NCI-H2081 treated with DMSO at 0.1 percent for 48 hours (cell line): ENCODE measurements at places on chromosomes 6 and 20.

- DNase-seq = no peak
These were observed 262.8 kb downstream of the TBC1D7 start for GRCh38 chr6:13065581-13065980.

- no peak for DNase-seq
These were observed 310.8 kb downstream of the QKI start for GRCh38 chr6:163725008-163725941.

GRCh38 chr6:3750317-3751076, 1.0 kb downstream of the PXDC1 start:
- no peak for DNase-seq

DNA sequence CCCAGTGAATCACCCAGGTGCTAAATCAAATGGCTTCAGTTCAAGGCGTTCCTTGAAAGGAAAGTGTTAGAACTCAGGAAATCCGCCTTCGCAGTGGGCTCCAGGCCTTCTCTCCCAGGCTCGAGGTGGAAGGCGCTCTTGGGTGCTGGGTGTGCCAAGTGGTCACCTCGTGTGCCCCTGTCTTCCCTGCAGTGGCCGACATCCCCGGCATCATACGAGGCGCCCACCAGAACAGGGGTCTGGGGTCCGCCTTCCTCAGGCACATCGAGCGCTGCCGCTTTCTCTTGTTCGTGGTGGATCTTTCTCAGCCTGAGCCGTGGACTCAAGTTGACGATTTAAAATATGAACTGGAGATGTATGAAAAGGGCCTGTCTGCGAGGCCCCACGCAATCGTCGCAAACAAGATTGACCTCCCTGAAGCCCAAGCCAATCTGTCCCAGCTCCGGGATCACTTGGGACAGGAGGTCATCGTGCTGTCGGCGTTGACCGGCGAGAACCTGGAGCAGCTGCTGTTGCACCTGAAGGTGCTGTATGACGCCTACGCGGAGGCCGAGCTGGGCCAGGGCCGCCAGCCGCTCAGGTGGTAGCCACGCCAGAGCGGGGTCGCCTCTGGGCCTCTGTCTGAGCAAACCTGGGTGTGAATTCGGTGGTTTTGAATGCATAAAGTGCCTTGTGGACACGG, 17.8 kb downstream of the MTG2 start:
- no peak for DNase-seq

- no peak for DNase-seq
These were observed 238.8 kb upstream of the NOX3 start for GRCh38 chr6:155694419-155694790.

GRCh38 chr6:16126056-16126455, 2.8 kb upstream of the MYLIP start:
- no peak for DNase-seq

DNA sequence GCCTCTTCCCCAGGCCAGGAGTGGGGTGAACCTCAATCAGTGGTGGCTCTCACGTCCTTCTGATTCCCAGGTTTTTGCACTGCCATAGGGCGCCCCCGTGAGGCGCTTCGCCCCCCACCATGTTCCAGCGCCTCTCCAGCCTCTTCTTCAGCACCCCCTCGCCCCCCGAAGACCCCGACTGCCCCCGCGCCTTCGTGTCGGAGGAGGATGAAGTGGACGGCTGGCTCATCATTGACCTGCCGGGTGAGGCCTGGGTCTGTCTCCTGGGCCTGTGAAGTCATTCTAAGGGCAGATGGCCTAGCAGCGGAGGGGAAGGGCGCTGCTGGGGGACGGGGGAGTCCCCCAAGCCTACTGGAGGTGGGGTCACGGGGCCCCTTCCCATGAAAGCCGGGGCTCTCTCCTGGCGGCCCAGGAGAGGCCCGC, 4.5 kb downstream of the TP53INP2 start:
- no peak for DNase-seq

DNA sequence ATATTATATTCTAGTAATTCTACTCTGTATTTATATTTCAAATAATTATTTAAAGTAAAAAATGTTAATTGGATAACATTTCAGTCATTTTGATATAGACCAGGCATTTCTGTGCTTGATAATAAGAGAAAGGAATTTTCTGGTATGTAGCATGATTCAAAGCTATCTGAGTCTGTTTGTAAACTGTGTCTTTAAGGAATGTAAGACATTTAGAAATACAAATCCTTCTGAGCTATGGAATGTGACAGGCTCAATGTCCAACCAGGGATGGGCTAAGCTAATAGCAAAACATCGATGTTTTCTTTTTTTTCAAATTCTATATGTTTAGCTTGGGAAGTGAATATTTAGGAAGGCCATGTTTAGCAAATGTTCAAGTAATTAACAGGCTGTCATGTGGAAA, 41.5 kb upstream of the FAM83B start:
- no peak for DNase-seq

DNA sequence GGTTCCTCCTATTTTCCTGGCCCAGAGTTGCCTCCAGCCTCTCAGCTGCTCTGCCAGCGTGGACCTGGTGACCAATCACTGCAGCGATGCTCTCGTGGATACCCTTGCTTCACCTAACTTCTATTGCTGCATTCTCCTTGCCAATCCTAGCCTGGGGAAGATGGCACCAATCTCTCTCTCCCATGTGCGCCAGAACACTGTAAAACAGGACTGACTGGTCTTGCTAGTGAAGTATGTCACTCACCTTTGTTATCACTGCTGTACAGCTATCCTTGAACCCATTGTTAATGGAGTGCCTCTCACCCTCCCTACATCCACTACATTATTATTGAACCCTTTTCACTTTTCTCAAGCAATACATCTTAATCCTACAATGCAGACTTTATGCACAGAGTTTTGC, 80.1 kb downstream of the LYRM4 start:
- no peak for DNase-seq

DNA sequence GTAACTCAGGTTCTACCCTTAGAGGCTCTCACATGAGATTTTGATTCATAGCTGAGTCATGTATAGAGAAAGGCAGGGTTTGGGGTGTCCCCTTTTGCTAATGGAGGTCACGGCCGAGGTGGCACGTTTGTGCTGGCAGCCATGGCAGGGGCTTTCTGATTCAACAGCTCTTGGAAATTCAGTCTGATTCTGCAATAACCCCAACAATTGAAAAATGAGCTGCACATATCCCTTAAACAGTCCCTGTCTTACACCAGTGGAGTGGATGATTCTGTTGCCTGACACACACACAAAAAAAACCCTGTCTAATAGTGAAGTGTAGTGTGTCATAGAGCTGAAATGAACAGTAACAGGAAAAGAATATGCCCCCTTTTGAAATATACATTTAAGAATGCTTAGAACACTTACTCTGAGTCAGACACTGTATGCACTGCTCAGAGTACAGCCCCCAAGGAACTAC, 40.4 kb upstream of the ARG1 start:
- DNase-seq = no peak

DNA sequence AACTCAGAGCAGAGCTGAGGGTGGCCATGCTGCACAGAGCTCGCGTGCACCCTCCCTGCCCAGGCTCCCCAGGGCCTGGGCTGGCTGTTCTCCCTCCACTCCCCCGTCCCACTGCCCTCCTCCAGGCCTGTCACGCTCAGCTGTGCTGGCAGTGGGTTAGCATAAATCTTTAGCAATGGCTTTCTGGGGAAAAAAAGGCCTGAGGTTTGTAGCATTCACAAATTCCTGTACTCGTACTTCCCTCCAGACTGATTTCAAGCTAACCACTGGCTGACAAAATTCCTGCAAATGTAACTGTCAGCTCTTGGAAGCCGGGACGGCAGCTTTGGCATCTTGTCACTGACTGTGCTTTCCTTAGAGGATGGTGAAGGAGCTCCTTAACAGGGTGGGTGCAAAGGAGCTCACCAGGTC, 22.3 kb upstream of the SMOC2 start:
- DNase-seq = no peak

DNA sequence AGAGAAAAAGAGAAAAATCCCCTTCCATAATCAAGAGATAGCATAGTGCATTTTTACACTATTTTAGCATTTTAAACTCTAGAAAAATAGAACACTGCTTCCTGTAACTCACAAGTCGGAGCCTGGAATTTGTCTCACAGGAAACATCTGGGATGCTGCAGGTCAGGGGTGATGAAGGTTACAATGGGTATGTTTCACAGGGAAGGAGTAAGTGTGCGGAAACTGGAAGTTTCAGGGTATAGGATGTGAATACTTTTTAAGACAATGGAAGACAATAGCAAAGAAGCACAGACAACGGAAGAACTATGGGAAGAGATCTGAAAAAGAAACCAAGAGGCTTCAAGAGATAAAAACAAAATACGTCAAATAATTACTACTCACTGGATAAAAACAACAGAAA, 361.0 kb upstream of the MARCKS start:
- no peak for DNase-seq

GRCh38 chr6:503610-504362, 112.2 kb downstream of the IRF4 start:
- no peak for DNase-seq

DNA sequence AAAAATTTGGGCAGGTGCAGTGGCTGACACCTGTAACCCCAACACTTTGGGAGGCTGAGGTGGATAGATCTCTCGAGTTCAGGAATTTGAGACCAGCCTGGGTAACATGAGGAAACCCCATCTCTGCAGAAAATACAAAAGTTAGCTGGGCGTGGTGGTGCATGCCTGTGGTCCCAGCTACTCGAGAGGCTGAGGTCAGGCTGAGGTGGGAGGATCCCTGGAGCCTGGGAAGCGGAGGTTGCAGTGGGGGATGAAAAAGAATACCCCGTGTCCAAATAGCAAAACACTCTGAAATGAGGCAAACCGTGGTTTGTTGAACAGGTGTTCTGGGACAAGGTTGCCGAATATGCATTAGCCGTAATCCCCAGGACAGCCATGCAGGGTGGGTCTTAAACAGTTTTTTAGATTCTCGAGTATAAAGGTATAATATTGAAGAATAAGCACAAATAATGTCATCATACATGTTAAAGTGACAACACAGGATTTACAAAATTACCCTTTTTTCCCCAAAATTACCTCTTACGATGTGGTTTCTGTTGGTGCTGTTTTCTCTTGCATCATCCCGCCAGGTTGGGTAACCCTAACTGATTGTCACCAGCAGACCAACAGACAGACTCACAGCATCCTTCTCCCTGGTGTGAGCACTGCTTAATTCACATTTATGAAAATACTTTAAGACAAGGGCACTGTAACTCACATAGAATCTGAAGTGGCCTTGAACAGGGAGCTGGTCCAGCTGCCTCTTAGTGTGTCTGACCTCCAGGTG, 9.1 kb downstream of the DNAJC5 start:
- DNase-seq = no peak

DNA sequence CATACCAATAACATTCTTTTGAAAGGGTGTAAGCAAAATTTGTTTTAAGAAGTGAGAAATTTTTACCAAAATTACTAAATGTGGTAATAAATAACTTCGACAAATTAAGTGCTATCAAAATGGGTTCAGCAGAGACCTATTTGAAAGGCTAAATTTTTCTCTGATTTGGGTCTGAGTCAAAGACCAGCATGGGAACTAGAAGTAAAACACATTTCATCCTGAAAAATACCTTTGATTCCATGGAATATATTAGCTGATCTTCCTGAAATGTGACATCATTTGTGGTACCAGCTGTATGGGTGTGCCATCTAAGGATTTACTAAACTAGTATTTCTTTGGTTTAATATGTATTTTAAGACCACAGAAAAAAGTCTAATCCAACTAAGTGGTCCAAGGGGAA, 63.6 kb downstream of the BLOC1S5 start:
- no peak for DNase-seq

DNA sequence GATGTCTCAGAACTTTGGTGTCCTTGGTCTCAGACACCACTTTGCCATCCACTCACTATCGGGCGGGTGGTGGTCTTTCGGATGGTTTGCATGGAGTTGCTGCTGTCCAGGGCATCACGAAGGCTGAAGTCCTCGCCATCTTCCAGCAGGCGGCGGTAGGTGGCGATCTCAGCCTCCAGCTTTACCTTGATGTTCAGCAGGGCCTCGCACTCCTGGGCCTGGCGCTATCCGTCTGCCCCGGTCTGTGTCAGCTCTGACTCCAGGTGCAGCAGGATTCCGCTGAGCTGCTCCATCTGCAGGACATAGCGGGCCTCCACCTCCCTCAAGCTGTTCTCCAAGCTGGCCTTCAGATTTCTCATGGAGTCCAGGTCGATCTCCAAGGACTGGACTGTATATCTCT, 36.0 kb downstream of the ZNF311 start:
- no peak for DNase-seq

- DNase-seq = no peak
These were observed 118.3 kb downstream of the SLC23A2 start for GRCh38 chr20:4883051-4883450.

- no peak for DNase-seq
These were observed 50.8 kb upstream of the AIG1 start for GRCh38 chr6:143009851-143010250.

DNA sequence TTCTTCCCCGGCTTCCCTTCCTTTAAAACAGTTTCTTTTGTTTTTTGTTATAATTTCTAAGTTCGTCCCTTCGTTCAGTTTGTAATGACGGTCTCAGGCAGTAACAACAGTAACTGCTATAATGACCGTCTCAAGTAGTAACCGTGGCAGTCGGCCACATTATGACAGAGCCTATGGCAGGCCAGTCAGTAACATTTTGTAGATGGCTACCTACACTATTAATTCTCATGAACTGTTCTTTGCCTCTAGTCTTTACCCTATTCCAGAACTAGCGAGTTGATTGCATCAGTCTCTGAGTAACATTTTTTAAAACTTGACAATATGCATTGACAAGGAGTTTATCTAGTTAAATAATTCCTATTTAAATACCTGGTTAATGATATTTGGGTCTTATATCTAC, 43.0 kb upstream of the ADGRG6 start:
- no peak for DNase-seq

DNA sequence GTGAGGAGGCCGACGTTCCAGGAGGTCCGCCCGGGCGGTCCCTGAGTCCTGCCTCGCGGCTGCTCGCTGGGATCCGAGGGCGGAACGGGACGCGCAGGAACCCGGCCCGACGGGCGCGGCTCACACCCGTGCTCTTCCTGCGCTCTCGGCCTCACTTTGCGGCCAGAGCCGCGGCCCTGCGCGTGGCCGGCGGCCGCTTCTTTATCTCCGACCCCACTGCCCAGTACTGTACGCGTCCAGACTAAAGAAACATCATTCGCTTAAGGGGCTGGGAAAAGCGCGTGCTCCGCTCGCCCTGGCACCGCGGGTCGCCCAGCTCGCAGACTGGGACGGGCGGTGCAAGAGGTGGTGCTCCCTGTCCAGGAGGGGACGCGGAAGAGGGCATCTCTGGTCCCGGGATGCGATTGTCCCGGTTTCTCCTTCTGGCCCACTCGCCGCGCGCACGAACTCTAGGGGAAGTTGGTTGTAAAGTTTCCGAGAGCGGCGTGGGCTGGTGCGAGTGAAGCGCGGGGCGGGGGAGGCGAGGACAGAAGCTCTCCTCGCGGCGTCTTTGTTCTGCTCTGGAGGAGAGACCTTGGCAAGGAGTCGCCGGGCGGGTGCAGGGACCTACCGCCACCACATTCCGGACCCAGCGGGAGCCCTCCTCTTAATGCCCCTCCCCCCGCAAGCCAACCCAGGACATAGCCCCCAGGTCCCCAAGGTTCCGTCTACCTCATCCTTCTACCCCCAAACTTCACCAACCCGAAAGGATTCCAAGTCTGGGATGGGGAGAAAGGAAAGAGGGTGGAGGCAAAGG, 71.0 kb downstream of the SOX4 start:
- DNase-seq = no peak
